ENCODE measurements at places on chromosomes 1 and 21.

- no peak for DNase-seq
These were observed 145.0 kb upstream of the DUSP10 start for GRCh38 chr1:221886743-221887414.

DNA sequence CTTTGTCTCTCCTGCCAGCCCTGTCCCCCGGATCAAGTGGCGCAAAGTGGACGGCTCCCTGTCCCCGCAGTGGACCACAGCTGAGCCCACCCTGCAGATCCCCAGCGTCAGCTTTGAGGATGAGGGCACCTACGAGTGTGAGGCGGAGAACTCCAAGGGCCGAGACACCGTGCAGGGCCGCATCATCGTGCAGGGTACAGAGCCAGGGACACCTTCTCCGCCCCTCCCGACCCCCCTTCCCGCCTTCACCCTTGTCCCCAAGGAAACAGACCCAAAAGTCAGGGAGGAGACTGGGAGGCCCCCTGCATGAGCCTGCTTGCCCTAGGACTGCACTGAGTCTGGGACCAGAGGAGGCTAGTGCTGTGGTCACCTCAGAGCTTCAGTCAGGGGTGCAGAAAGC is 18.2 kb downstream of the CNTN2 start:
- DNase-seq = no peak

GRCh38 chr1:21924503-21925005 is 12.6 kb downstream of the HSPG2 start:
- no peak for DNase-seq

- DNase-seq = no peak
These were observed 12.1 kb downstream of the NDUFV3 start for GRCh38 chr21:42905195-42905594.

- no peak for DNase-seq
These were observed 1.6 kb downstream of the NPR1 start for GRCh38 chr1:153680120-153680403.
